ENCODE measurements at places on chromosomes 7 and 10.

DNA sequence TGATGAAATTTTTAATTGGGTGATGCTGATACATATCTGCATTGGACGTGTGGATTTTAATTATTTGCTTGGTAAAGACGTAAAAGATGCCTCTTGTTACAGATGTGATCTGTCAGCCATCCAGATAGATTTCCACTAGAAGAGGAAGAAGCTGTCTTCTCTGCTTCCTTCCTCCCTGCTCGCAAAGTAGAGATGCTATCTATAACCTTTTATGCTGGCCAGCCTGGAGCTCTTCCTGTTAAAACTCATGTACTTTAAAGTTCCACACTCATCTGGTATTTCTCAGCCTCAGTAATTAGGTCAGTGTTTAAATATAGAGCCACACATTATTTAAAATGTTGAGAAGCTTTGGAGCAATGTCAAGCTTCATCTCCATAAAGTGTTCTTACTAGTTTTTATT, 51.2 kb upstream of the TMEM229A start:
- DNase-seq: no peak

DNA sequence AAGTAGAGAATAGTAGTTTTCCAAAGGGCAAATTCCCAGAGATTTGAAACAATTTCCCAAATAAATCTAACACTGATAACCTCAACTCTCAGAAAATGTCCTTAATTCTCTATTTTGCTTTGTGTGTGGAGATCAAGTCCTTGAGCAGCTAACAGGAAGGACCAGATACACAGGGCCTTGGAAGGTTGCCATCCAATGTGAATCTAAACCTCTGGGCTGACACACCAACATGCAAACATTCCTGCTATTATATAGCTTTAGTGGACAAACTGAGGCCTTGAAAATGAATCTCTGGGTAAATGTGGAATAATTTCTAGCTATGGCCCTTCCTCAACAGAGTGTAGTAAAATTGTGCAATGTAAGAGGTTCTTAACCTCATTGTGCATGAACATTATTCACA, 44.1 kb upstream of the PARD3 start:
- DNase-seq: no peak

- DNase-seq: no peak
These were observed 90.7 kb downstream of the MKI67 start for GRCh38 chr10:128035557-128035973.

DNA sequence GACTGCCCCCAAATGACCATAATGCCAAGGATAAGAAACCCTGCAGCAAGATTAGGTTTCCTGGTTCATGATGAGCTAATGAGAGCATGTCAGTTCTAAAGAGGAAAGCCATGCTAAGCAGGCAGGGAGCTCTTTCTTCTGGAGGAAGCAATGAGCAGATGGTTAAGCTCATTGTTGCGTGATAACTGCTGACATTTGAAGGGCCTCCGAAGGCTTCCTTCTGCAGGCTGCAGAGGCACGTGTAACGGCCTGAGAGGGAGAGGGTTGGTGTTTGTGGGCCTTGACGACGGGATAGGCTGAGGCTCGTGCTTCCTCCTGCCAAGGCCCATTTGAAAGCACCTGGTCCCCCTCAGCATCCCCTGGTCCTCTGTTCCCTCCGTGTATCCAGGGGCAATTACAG, 63.5 kb upstream of the BTBD16 start:
- DNase-seq: no peak

DNA sequence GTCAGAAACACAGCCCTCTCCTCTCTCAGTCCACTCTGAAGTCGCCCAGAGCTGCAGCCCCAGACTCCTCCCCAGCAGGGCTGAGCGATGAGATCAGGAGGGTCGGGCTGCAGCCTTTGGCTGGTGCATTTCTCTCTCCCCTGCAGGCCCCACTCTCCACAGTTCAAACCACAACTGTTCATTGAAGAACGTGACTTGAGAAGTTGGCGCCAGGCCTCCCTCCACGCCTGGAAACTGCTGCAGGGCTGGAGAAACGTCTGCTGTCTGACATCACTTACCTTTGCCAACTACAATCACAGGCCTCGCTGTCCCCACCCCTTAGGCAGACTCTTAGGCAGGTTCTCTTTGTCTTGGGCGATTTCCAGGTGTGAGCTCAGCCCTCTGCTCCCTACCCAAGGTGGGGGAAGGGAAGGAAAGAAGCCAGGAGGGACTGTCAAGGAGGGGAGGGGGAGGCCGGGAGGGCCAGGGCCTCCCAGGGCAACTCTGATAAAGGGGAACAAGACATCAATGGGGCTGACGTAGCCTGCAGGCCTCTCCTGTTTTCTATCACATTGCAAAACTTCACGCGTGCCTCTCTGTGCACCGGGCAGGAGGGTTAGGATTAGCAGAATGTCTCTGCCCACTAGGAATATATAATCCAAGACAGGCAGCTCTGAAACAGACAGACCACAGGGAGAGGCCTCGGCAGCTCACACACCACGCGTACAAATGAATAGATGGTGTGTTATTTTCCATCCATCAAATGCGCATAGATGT, 32.7 kb downstream of the CALML5 start:
- no peak for DNase-seq

- no peak for DNase-seq
These were observed 124.7 kb downstream of the BICC1 start for GRCh38 chr10:58637352-58637751.

DNA sequence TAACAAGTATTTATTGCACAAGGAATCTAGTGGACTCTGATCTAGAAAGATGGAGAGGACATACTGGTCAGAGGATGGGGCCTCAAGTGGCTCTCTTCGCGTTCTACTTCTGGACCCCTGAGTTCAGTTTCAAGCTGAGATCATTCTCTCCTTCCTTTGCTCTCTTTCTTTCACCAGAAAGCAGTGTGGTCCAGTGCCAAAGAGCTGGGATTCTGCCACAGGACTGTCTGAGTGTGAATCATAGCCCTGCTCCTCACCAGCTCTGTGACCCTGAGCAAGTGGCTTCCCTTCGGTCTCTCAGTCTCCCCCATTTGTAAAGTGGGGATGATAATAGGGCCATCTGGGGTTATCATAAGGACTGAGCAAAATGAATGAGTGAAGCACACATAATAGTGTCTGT, 715.2 kb downstream of the SUGCT start:
- DNase-seq: no peak

- DNase-seq: no peak
These were observed 258.4 kb upstream of the BMPER start for GRCh38 chr7:33646891-33647391.

GRCh38 chr10:22623633-22624253, 90.6 kb downstream of the PIP4K2A start:
- DNase-seq: no peak

DNA sequence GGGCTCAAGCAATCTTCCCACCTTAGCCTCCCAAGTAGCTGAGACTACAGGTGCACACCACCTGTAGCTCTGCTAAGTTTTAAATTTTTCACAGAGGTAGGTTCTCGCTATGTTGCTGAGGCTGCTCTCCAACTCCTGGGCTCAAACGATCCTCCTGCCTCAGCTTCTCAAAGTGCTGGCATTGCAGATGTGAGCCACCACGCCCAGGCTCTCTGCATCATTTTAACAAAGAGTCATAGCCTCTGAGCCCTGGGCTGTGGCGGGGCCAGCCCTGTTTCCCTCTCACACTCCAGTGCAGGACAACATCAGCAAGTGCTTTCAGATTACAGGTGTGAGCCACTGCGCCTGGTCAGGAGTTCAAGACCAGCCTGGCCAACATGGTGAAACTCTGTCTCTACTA, 102.5 kb downstream of the COL26A1 start:
- DNase-seq: no peak

DNA sequence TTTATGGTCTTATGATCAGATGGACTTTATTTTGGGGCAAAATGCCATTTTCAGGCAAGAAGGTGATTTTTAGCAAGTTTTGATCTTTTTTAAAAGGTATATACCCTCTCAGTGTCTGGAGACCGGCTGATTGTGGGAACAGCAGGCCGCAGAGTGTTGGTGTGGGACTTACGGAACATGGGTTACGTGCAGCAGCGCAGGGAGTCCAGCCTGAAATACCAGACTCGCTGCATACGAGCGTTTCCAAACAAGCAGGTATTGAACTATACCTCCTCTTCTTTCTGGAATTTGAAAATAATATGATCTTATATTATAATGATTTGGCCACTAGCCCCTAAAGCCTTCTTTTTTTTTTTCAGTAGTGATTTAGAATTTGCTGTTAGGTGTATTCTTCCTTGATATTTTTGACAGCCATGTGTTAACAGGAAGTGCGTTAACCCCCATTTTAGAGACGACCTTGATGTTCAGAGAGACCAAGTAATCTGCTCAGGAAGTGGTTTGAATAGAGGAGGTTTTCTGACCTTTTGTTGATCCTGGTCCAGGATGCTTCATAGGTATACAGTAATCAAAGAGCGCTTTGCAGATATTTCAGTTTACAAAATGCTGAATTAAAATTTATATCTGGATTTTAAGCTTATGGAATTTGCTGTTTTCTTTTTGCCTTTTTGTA, 6.2 kb downstream of the BUB3 start:
- DNase-seq: no peak

DNA sequence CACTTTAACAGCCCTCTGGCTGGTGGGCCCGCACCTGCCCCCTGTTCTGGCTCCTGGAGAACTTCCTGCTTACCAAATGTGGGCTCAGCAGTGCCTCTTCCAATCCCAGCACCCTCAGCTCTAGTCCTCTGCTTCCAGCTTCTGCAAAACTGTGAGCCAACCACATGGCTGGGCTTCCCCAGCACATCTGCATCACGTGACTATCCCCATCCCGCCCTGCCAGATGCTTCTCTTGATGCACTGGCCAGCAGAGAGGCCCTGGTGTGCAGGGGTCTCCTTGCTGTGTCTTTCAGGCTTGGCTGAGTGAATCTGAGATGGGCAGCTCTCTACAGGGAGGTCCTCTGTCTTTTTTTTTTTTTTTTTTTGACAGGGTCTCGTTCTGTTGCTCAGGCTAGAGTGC, 43.8 kb upstream of the DMBT1 start:
- DNase-seq: no peak

- DNase-seq: no peak
These were observed 20.8 kb upstream of the HYAL4 start for GRCh38 chr7:123823898-123824753.

DNA sequence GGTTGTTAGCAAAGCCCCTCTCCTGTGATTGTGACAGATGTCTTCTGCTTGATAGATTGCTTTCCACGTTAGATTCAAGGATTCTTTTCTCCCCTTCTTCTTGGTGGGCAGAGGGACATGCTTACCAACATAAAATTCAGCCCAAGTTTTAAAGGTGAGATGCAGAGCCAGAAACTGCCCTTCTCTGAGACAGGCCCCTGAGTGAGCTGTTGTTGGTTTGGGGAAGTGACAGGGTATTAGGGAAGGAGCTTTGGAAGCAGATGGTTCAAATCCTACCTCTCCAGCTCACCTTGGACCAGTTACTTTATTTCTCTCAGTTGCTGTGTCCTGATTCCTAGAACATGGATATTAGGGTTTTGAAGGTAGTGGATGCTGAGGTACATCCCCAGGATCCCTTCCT, 53.0 kb downstream of the SORCS3 start:
- no peak for DNase-seq

DNA sequence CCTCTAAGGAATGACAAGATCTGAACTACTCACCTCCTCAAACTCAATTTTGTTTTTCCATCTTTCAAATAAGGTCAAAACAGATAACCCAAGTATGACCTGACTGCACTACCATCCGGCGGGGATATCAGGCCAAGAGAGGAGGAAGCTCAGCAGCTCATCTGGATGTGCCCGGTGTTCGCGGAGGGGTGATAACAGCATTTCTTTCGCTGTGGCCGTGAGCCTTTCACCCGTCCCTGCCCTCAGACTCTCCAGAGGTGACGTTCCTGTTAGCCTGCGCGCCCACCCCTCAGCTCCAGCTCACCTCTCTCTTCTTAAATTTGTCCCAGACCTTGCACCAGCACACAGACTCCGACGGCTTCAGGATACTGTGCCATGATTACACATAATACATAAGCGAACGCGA, 526 bp downstream of the ZNF248 start:
- DNase-seq: no peak

DNA sequence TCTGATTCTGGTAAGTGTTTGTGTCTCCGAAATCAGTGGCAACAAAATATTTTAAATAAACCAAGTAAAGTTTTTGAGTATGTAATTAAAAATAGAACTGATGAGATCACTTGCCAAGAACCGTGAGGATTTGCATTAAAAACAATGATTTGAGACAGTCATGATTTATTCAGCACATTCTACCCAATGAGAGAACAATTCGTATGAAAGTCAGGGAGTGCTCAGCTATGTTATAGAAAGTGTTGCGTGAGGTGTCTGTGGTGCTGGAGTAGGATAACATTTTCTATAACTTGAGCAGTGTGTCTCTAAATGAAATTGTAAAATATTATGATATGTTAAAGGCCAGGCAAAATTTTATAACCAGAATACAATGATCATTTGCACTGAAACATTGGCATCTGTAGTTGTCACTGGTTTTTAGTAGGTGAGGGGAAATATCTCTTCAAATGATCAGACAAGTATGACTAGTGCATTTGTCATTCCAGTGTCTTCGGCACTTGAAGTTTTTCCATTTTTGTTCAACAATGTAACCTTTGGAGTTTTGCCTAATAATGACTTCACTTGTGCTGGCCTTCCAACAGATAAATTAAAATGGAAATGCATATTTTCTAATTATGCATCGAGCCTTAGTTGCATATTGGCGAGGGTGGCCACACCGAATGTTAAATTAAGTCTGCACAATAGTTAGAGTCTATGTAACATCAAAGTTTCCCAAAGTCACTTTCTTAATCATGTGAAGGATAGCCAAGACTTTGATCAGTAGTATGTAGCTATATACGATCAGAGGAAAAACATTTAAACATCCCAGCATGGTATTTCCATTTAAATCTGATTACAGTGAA, 335.9 kb downstream of the GFRA1 start:
- no peak for DNase-seq

GRCh38 chr7:40402661-40403060, 267.9 kb downstream of the SUGCT start:
- DNase-seq: no peak

GRCh38 chr7:157482025-157482424, 145.2 kb downstream of the DNAJB6 start:
- DNase-seq: no peak

GRCh38 chr10:131641898-131642297, 258.9 kb upstream of the PPP2R2D start:
- no peak for DNase-seq

DNA sequence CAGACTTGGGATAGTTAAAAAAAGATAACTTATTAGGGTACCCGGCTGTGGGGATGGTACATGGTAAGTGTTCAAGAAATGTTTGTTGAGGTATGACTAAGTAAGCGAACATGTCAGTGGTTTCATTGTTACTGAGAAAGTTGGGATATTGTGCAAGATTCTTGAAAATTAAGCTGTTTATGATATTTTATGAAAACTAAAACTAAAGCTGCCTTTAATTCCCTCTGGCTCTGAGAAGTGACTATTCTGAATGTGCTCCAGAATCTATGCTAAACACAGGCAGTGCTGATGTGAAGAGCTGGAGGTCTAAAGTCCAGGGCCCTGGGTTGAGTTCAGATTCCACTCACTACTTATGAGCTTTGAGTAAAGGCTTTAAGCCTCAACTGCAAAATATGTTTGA, 72.9 kb downstream of the AOAH start:
- DNase-seq: no peak

Data from cortex of kidney (tissue), 1 donor.